HEK293T (cell line): ENCODE measurements at places on chromosomes 1 and 21.

- DNase-seq: no peak
Measured at GRCh38 chr21:33794596-33794995, 121.0 kb downstream of the ATP5PO start.

- DNase-seq: no peak
Measured at GRCh38 chr1:89908672-89909436, 86.1 kb upstream of the ZNF326 start.

GRCh38 chr1:212585210-212585609 lies 23.4 kb upstream of the ATF3 start:
- no peak for DNase-seq

DNA sequence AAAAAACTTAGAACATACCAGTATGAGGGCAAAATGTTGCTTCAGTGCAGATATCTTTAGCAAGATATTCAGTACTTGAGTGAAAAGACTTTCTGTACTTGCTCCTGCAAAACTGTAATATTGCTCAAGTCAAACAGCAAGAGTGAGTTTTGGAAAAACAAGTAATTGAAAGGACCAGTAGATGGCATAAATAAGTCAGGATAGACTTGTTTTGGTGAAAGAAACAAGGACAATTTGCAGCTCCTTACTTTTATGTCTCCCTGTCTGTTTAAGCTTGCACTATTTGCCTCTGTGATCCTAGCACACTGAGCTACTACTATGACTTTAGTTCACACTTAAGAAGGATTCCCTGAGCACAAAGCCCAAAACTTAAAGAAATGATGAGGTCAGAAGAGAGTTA lies 39.1 kb downstream of the IFI44 start:
- peak; percentile 20 for DNase-seq

- no peak for DNase-seq
Measured at GRCh38 chr1:92587445-92587844, 100.7 kb upstream of the GFI1 start.

DNA sequence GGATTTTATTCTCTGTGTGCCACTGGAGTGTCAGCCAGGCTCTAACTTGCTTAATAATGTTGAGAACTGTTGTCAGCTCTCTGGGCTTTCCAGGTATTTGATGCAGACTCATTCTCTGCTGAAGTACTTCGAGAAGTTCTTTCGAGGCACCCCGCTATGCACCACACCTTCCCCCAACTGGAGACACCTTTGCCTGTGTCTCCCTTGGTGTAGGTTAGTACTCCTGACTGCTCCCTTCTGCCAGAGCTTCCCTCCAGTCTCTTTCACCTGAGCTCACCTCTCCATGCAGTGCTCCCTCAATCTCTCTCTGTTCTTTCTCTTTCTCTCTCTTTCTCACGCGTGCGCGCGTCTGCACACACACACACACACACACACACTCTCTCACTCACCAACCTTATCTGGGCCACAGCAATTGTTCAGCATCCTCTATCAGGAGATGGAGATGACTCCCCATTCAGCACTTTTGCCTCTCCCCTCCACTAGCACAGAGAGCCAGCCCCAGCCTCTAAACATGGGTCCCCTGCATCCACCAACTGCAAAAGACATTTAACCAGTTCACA lies 14.0 kb upstream of the MGST3 start:
- DNase-seq: no peak

DNA sequence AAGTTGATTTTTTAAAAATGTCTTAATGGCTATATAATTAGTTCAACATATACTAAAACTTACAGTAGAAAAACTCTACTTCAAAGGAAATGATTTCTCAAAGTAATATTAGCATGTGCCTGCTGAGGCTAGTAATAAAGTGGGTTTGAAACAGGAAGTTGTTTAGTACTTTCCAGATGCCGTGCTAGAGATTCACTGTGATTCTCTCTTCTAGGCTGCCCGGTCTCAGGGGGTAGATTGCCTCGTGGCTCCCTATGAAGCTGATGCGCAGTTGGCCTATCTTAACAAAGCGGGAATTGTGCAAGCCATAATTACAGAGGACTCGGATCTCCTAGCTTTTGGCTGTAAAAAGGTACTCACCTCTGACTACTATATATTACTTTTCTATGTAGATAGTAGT lies 9.1 kb downstream of the EXO1 start:
- DNase-seq: no peak

- no peak for DNase-seq
Measured at GRCh38 chr1:241927321-241927720, 30.2 kb upstream of the BECN2 start.

- DNase-seq: no peak
Measured at GRCh38 chr1:46423574-46424240, 29.6 kb downstream of the FAAH start.

GRCh38 chr1:81702079-81702715 lies 98.5 kb upstream of the ADGRL2 start:
- DNase-seq: no peak

DNA sequence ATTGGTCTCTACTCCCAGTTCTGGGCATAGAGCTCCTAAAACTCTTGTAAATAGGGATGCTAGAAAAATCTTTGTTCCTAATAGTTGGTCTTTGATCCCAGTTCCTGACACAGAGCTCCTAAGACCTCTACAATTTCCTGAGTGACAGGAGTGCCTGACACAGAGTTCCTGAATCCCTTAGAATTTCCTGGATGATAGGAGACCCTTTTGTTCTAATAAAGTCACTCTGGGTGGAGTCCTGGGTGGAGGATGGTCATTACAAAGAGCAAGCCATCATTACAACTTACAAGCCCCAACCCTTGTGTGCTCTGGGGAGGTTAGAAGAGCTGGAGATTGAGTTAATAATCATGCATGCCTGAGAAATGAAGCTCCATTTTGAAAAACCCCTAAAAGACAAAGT lies 58.4 kb downstream of the ZZZ3 start:
- DNase-seq: no peak

- DNase-seq: no peak
Measured at GRCh38 chr1:225642177-225642576, 10.7 kb downstream of the ENAH start.

DNA sequence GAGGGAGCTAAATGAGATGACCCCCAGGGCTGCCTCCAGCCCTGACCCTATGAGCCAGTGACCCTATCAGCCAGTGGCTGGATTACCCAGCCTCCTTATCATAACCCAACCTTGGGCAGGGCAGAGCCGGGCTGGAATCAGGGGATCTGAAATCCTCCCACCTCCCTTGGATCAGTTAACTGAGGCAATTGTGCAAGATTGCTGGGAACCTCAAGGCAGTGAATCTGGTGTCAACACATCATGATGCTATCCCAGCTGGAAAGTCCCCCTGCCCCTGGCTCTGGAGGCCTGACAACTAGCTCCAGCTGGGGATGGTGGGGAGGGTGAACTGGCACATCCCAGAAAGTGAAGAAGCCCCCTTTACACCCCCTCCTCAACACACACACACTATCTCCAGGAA lies 6.4 kb upstream of the TSPAN1 start:
- no peak for DNase-seq

DNA sequence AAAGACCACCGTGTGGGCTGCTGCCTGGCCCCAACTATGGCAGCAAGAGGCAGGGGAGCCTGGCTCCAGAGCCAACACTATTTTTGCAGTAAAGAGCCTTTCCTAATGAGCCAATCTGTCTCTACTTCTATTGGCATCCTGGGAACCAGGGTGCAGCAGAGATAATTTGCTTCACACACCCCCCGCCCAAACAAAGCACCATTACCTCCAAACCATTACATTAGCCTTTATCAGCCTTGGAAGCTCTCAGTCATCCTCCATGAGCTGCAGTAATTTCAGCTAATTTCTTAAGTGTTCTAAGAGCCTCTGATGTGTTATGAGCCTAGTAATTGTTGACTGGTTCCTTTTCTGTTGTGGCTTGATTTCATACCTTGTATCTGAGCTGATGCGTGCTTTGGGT lies 21.6 kb downstream of the ARMH1 start:
- no peak for DNase-seq

DNA sequence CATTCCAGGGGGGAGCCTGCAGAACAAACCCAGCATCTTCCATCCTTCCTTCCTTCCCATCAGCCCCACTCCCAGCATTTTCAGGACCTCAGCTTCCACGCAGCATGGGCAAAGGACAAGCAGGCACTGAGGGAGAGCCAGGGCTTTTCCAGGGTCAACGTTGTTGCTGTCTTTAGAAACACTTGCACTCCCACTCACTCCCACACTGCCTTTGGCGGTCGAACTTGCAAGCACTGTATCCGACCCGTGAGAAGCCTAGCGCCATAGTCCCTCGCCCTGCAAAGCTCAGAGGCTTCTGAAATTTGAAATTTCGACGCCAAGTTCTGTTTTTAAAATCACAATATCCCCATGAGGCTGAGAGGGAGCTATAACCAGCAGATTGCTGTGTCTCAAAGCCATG lies 47.4 kb downstream of the KCNAB2 start:
- DNase-seq: no peak

GRCh38 chr21:28235169-28235895 lies 757.3 kb downstream of the LTN1 start:
- DNase-seq: no peak

- DNase-seq: no peak
Measured at GRCh38 chr1:201557572-201557958, 18.6 kb downstream of the NAV1 start.

DNA sequence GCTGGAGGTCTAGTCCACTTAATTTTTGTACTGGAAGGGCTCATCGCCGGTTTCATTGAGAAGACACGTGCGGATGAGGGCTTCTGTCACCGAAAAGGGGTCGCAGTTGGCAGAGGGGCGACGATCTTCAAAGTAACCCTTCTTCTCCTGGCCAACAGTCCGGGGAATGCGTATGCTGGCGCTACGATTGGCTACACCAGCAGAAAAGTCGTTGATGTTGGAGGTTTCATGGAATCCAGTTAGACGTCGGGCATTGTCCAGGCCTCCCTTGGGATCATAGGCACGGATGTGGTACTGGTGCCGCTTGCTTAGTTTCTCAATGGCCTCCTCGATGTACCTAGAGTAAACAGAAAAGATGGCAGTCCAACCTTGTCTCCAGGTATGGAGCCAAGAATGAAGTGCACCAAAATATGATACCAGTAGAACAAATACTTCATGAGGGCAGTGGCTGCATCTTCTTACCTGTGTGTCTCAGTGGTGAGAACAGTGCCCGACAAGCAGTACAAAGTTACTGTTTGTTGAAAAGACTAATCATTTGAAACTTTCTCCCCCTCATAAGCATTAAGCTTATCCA lies 7.1 kb downstream of the GLUL start:
- no peak for DNase-seq

DNA sequence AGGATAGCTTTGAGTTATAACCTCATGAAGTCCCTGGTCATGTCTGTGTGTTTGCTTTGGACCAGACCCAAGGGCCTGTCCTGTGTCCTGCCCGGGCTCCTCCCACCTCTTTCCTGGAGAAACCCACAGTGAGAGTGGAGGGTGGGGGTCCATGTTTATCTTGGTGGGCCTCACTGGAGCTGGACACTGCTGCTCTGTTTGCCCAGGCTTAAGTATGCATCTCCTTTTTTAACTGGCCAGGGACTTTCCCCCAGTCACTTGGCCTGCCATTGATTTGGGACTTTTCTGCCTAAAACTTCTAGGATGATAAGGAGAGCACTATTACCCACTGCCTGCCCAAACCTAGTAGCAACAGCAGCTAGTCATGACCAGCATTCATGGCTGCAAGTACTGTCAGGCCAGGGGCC lies 49.8 kb downstream of the DDR2 start:
- DNase-seq: no peak

DNA sequence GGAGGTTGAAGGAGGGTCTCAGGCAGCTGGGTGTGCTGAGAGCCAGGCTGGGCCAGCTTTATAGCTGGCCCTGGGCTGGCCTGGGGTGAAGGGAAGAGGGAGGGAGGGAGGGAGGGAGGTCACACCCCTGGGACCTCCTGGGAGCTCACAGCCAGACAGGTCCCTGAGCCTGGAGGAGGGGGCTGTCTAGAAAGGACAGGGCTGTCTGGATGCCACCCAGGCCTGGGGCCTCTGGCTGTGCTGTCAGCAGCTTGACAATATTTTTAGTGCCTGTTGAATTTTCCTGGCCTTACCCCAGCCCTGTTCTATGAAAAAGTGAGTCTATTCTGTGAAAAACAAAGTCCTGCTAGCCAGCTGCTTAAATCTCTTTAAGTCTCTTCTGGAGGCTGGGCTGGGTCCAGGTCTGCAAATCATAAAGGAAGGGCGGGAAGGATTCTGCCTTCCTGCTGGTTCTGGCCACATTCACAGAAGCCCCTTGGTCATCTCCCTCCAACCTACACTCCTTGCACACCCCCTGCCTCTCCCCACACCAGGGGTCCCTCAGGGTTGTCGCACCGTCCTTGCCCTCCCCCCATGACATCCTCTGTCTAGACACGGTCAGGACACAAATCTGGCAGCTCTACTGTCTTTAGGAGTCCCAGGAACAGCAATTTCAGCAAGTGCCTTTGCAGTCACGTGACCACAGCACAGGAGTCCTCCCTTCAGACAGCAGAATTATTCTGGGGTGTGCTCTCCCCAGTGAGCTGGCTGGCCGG lies at the start of gene LEFTY2:
LEFTY2 (minus strand) TSS at position 34 of the 755 bp plus-strand sequence. CDS start 80 bp downstream, outside the sequence.
- no peak for DNase-seq

DNA sequence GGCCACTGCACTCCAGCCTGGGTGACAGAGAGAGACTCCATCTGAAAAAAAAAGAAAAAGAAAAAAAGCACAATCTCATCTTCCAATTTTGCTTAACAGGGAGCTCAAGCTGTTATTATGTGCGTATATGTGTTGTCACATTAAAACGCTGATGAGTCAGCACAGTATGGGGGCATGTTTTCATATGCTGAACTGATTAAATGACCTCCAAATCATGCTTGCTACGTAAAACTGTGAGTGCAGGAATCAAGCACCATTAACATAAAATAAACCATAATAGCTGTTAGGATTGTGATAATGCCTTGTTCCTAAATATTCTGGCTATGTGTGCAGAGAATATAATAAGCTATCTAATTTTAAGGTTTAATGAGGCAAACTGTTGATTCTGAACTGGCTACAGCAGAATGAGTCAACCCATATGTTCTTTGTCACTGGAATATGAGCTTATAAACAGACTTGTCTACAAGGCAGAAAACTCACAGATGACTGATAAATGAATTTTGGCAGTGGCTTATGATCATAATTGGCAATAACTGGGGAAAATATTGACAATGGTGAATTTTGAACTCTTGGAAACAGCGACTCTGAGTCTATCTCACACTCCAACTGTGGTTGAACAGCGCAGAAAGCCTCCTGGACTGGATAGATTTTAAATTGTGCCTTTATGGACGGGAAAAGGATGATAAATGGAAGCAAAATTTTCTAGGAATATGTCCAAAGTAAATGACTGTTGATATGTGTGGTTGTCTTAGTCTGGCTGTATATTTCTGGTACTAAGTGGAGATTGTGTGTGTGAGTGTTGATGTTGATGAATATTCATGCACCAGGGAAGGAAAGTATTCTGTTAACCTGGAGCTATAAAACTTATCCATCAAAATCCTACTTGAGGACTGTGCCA lies 75.5 kb downstream of the VCAM1 start:
- no peak for DNase-seq
